ENCODE measurements at places on chromosomes 1 and 21. TPM values are rescaled to one million over a fixed set of nuclear protein-coding genes. Genes with fewer than 3 reads are reported as not detected.

DNA sequence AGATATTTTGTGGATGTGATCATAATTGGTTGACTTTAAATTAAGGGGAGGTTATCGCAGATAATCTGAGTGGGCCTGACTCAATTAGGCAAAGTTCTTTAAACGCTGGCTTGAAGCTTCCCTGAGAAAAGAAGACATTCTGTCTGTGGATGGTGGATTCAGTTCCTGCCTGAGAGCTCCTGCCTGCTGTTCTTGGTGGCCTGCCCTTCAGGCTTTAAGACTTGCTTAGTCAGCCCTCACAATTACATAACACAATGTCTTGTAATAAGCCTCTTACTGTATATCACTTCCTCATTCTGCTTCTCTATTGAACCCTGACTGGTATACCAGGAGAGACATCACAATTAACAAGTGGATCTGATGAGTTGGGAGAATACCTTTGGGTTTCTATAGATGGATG is 50.2 kb downstream of the KCNJ6 start:
- no peak for DNase-seq

GRCh38 chr1:52127181-52128180 is 14.4 kb upstream of the ZFYVE9 start:
- peak; percentile 73 for DNase-seq

DNA sequence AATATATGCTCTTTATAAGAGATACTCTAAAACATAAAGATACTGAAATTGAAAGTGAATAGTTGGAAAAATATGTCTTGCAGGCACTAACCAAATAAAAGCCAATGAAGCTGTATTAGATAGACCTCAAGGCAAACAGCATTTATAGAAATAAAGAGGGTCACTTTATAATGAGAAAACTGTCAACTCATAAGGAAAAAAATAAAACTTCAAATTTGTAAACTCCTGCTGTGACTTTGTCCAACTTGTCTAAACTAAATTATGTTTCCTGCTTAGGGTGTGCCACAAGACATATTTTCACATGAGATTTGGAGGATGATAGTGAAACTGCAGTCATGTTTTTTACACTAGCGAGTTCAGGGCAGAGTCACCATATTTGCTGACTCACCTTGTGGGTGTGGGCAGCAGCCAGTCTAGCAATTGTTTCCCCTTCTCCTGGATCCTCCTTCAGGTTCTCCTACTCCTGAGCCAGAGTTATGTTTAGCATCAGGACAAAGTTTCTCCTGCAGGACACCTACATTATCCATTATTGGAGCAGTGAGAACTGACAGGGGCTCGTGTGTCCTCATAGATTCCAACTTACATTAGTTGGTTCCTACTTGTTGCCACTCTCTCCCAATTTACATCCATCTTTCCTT is 43.8 kb downstream of the CD53 start:
- peak; percentile 17 for DNase-seq

DNA sequence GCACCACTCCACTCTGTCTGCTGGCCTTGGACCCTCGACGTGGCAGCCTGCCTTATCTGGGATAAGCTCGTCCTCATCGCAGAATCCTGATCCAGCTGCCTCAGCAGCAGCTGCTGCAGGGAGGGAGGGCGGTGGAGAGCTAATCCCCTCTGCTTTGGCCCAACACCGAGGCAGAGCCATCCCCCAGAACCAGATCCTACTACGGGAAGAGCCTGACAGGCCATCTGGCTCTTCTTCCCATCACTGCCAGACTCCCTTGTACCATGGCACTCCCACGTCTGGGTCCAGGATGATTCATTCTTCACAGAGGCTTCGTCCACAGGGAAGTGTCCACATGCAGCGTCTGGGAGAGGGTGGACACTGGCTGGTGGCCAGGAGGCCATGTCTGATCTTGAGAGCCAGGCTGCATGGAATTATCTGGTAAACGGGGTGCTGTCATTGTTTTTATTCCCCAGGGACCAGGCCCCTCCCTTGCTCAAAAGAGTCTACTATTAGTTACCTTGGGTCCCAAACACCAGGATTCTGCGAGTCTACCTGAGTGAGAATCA is 14.6 kb upstream of the PKP1 start:
- no peak for DNase-seq

DNA sequence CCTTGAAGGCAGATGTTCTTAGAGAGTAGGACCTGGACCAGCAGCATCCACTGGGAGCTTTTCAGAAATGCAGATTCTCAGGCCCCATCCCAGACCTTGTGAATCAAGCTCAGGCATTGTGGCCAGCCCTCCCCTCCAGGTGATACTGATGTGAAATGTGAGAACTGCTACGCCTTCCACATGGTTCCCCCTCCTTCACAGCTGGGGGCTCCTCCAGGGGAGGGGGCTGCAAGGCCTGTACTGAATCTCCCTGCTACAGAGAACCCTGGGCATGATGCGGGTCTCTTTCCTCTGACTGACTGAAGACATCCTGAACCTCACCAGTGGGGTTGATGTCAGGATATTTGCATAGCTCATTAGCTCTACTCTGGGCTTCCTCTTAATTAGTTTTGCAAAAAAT is 141.8 kb upstream of the CSF3R start:
- no peak for DNase-seq

DNA sequence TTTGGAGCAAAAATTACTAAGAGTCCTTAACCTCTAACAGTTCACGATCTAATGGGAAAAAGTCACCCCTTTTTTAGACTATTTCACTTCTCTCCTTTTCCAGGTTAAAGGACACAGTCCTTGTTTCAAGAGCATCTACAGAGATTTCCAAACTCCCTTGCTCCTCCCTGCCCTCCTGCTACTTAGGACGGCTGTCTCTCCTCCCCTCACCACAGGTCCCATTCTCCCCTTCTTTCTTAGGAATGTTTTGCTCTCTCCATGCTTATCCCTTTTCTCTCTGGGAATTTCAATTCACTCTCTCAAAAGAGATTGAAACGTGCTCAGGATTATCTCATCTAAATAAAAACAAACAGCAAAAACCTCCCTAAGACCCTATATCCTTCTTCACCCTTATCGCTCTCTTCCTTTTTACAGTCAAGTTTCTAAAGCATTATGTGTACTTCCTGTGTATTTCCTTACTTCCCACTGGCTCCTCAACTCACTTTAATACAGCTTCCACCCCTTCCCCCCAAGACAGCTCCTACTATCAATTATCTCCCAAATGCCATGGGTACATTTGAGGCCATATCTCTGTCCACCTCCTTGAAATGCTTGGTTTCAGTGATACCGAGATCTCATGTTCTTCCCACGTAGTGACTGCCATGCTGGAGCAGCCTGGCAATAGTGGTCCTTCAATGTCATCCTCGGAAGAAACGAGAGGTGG is 43.2 kb upstream of the ZNF281 start:
- DNase-seq: no peak

DNA sequence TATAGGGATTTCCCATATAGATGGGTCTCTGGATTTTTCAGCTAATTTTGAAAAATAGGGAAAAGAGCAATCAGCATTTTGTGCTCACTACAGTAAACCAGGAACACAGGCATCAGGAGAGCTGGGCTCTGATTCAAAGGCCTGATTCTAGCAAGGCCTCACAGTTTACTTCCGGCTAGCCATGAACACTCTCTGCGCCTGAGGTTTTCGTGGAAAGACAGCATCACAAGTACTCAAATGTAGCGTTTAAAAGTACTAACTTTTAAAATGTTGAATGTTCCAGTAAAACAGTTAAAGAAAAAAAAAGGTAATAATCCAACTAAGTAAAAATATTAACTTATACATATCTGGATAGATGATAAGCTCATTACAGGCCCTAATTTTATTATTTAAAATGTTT is 120.6 kb downstream of the SLC45A1 start:
- no peak for DNase-seq

DNA sequence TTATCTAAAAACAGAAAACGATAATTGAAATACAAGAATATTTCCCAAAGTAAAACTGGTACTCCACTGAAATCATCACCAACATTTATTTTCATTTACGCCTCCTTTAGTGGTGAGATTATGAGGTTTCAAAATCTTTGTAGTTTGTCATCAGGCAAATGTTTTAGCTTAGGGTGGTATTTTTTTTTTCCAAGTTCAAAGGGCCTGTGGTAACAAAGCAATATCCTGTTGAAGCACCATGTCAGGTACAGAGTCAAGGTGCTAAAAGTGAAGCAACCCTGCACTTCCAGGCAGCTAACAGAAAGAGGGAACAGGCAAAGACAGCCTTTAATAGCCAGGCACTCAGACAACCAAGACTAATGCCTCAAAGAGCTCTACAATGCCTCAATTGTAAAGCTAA is 89.2 kb downstream of the JAK1 start:
- peak; percentile 57 for DNase-seq

DNA sequence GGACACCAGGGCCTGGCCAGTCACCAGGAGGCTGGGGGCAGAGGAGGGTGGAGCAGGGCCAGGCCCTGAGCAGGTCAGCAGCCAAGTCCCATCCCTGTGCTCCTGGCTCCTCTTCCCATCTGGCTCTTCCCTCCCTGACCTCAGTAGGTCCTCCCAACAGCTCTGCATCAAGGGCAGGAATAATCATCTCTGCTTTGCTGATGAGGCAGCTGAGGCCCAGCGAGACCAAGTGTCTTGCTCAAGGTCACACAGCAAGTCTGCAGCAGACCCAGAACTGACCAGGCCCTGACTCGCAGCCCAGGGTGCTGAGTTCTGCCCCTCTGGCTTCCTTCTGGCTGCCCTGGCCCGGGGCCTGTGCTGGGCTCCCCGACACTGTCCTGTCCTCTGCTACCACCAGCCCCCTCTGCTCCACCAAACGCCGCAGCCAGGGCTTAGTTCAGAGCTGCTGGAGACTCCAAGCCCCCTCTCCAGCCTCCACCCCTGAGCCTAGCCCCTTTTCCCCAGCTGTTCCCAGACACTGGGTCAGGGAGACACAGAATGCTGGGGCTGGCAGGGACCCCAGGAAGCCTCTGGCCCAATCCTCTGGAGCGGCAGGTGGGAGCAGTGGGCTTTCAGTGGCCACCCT is 224.9 kb downstream of the PTPRU start:
- DNase-seq: no peak

GRCh38 chr1:205350691-205351141 is 6.0 kb downstream of the KLHDC8A start:
- DNase-seq: no peak

GRCh38 chr1:7221826-7222694 is 436.8 kb downstream of the CAMTA1 start:
- no peak for DNase-seq

GRCh38 chr1:13759072-13759471 is 59.1 kb downstream of the PRDM2 start:
- DNase-seq: peak; percentile 66

GRCh38 chr1:199982606-199983005 is 44.9 kb upstream of the NR5A2 start:
- DNase-seq: peak; percentile 15

DNA sequence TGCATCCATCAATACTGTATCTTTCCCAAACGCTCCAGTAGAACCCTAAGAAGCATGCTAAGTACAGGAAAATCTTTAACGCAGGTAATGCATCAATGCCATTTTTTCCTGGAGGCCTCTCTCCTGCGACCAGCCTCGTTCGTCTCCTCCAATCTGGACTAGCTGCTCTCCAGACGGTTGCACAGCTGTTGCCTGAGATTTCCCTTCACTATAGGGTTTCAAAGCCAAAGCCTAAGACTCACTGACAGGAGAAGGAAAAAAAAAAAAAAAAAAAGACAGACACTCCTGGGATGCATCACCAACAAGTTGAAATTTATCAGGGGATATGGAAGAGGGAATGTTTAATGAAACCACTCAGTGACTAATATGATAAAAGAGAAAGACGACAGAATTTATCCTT is 93.0 kb downstream of the APP start:
- no peak for DNase-seq

DNA sequence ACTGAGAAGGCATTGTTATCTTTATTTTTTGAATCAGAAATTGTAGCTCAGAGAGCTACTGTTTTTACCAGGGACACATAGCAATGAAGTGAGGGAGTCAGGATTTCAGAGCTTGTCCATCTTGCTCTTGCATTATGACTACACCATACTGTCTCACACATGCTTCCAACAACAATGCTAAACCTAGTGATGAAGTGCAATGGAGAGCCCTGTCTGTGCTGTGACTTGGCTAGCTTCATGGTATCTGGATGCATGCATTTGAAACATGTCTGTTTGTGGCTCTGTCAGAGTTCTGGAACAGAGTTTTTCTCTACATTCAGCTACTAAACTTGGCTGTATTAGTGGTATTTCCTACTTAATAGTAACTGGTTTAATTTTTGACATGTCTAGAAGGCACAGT is 7.0 kb downstream of the PLPPR4 start:
- no peak for DNase-seq

GRCh38 chr1:1631782-1632420 is at the start of gene MMP23B:
MMP23B (plus strand) TSS chr1:1632173; CDS start chr1:1632219, 46 bp downstream.
- no peak for DNase-seq

DNA sequence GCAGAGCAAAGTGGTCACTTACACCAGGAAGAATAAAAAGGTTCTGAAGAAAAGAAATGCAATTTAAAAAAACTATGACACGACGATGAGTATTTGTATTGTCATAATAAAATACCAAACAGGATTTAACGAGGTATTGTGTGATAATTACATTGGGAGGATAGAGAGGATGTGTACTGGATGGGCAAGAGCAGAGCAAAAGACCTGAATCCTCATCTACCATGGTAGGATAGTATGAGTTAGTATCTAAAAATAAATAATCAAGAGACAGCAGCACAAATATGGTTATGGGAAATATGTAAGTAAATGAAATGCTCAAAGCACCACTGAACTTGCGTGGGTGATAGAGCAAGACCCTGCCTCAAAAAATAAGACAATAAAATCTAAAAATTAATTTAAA is 162.6 kb downstream of the CDC42BPA start:
- DNase-seq: no peak

The UQCRHL gene
- 3.8 TPM for polyA plus RNA-seq

The S1PR1 gene
- 0.45 TPM for polyA plus RNA-seq

The BRDT gene
- not detected for polyA plus RNA-seq

The OR2L2 gene
- polyA plus RNA-seq: not detected

The ETNK2 gene
- 1.4 TPM for polyA plus RNA-seq

The OR2M3 gene
- under 0.01 TPM for polyA plus RNA-seq

The CD101 gene
- polyA plus RNA-seq: 6.2 TPM

The CD1D gene
- 9.5 TPM for polyA plus RNA-seq

The DNALI1 gene
- 5.7 TPM for polyA plus RNA-seq

The FHAD1 gene
- polyA plus RNA-seq: 0.27 TPM

The SASS6 gene
- 1.9 TPM for polyA plus RNA-seq

The NBPF4 gene
- not detected for polyA plus RNA-seq

The TDRD5 gene
- polyA plus RNA-seq: 0.57 TPM

The CRYAA gene
- polyA plus RNA-seq: not detected

The CXADR gene
- 39.2 TPM for polyA plus RNA-seq

The RAB3B gene
- 2.8 TPM for polyA plus RNA-seq
